NCI-H226 (cell line): ENCODE measurements at places on chromosomes 13 and 19.
A peak's percentile ranks its signal among the peaks of the same experiment; 100 is the strongest.

- no peak for DNase-seq
Observed at GRCh38 chr13:27193496-27193895, 21.9 kb upstream of the USP12 start.

GRCh38 chr19:46975925-46976782 lies 43.5 kb upstream of the NPAS1 start:
- peak; percentile 96 for DNase-seq

- DNase-seq, result no peak
Observed at GRCh38 chr19:31144075-31144870, 205.0 kb downstream of the TSHZ3 start.

DNA sequence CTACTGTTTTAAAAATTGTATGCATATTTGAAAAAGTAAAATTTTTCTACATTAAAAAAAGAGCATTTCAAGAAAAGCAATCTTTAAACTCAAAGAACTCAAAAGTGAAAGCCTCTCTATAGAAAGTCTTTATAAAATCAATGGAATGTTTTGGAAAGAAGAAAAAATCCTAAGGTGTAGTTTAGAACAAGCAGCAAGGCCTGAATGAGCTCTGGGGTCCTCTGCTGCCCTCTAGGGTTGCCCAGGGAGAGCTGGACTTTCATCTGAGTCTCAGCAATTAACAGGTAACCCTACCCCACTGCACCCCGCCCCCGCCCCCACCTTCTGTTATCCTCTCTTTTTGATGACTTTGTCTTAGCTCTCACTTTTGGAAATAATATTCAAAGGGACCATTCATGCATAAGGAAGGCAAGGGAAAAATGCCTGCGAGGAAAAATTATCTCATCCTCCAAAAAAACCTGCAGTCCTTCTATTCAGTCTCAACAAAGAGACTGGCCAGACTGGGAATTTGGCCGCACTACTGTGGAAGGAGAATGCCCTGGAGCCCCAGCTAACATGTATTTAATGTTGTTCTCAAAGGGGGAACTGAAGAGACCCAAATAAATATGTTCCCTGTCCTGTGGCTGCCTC lies 24.1 kb downstream of the SLC25A30 start:
- peak; percentile 2 for DNase-seq

GRCh38 chr13:27770809-27771208 lies 21.5 kb upstream of the GSX1 start:
- no peak for DNase-seq

GRCh38 chr13:69178000-69178399 lies 929.6 kb upstream of the ATXN8OS start:
- no peak for DNase-seq

GRCh38 chr13:20336761-20337160 lies 104.6 kb upstream of the GJB6 start:
- DNase-seq, result no peak

GRCh38 chr19:51688671-51689571 lies 4.2 kb upstream of the SPACA6 start:
- DNase-seq, result peak; percentile 98

GRCh38 chr19:33405553-33406461 lies 32.3 kb downstream of the CEBPG start:
- DNase-seq, result no peak

- DNase-seq, result no peak
Observed at GRCh38 chr13:50650592-50651504, 192.6 kb downstream of the DLEU7 start.

DNA sequence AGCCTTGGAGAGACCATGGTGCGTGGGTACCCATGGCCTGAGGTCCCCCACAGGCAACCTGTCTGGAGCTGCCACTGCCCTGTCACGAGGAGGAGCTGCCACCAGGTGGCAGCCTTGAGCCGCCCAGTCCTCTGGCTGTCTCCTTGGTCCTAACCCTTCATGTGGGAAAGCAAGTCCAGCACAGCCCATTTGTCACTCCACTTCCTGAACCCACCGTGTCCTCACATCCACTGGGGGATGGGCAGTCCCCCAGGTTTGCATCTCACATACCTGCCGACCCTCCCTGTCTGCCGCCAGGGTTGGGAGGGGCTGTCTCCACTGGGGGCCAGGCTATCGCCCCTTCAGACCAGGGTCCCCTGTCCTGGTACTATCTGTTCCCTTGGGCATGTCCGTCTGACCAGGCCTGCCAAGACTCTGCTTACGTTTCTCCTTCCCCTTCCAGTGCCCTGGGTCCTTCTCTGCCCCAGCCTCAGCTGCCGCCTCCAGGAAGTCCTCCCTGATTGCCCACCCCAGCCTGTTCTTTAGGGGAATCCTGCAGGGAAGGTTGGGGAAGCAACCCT lies 4.5 kb downstream of the FAM174C start:
- DNase-seq, result peak; percentile 41

- DNase-seq, result peak; percentile 95
Observed at GRCh38 chr19:7506385-7507328, 9.2 kb upstream of the ZNF358 start.

GRCh38 chr13:51844862-51845573 lies at the start of gene TMEM272:
TSS of gene TMEM272 (minus strand) at chr13:51845177. CDS start at chr13:51838530, 6,647 bp downstream.
- peak; percentile 23 for DNase-seq

- no peak for DNase-seq
Observed at GRCh38 chr19:10562609-10563008, 3.2 kb downstream of the KRI1 start.

- DNase-seq, result peak; percentile 84
Observed at GRCh38 chr19:13974073-13974472, 21.8 kb downstream of the DCAF15 start.

GRCh38 chr13:59801107-59801880 lies 362.4 kb downstream of the DIAPH3 start:
- DNase-seq, result no peak

GRCh38 chr19:341386-342127 lies 3.0 kb downstream of the MIER2 start:
- DNase-seq, result no peak

GRCh38 chr13:98989469-98990235 lies 11.8 kb upstream of the DOCK9 start:
- DNase-seq, result no peak

GRCh38 chr13:76470991-76471390 lies 415.2 kb downstream of the KCTD12 start:
- DNase-seq, result no peak

- DNase-seq, result no peak
Observed at GRCh38 chr13:107324416-107325204, 756.7 kb upstream of the ARGLU1 start.

DNA sequence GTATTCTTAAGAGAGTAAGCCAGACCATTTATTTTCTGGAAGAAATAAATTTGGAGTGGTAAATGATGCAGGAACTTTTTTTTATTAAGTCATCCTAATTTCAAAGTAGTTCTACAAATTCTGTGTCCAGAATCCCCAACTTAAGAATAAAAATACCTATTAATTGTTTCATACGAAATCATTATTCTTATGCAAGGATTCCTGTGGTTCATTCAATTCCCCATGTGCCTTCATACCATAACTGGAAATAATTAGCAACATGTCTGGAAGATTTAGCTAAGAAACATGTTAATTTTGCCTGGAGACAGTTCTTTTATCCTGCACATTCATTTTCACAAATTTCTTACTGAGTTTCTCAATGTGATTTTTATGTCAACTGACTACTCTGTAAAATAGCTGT lies 408.6 kb downstream of the PCDH9 start:
- DNase-seq, result no peak

DNA sequence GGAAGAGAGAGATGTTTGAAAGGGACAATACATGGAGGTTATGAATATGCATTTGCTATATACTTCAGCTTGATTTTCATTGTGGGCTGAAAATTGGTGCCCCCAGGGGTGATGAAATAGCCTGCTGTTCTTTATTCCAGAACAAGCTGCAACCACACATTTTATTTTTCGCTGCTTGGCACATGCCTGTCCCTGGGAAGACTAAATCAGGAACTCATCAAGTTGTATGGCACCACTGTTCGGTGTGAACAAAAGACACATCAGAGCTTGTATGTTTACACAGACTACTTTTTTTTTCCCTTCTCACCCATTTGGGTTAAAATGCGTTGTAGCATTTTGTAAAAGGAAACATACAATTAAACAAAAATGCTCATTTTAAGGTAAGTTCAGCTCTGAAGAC lies 230.7 kb downstream of the NALCN start:
- no peak for DNase-seq

DNA sequence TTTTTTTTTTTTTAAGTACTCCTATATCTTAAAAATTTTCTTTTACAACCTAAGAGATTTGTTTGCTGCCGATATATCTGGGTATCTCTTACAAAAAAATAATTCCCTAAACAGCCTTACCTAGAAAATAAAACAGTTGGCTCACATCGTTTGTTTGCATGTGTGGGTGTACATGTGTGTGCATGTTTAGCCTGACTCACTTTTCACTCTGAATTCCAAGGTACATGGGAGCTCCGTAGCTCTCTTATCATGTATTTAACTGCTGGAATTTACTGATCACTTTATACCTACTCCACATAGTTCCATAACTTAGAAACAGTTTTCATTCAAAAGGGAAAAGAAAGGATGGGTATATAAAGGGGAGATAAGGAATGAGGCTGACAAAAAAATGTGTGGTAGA lies 616.5 kb downstream of the GPC6 start:
- no peak for DNase-seq

DNA sequence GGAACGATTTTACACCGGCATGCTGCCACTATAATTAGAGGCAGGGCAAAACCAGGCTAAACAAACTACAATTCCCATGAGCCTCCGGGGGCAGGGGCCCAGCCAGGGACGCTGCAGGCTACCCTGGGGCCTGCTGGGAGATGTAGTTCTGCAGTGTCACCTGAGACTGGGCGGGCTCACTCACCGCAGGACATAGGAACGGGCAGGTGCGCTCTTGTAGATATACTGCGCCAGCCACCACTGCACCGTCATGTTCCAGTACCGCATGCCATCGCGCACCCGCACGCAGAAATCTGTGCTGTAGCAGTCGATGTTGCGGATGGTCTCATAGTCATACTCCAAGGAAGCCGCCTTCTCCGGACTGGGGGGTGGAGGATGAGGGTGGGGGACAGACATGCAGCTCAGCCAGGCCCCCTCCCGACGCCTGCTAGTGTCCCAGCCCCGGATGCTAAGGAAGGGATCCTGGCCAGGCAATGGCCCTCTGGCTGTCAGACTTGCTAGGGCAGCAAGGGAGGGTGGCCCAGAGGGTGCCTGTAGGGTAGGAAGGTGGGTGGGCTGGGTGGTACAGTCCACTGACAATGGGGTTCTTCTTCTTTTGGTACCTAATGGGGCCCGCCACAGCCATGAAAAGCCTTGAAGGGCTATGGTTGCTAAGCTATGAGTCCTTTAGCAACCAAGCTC lies 5.8 kb upstream of the TMC4 start:
- DNase-seq, result no peak

DNA sequence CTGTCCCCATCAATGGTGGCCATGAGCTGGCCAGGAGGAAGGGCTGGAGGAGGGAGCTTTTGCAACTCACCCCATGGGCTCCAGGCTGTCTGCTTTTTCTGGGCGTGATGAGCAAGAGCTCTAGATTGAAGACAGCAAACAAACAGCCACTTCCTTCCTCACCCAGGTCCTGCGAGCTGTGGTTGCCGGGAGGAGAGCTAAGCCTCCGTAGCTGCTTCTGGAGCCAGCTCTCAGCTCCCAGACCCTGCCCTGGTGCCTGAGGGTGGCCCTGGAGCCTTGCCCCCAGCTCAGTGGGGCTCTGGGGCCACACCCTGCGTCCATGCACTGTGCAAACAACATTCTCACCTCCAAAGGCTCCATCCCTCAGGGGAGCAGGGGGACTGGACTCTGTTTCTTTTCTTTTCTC lies 6.2 kb downstream of the MYO1F start:
- DNase-seq, result peak; percentile 68

DNA sequence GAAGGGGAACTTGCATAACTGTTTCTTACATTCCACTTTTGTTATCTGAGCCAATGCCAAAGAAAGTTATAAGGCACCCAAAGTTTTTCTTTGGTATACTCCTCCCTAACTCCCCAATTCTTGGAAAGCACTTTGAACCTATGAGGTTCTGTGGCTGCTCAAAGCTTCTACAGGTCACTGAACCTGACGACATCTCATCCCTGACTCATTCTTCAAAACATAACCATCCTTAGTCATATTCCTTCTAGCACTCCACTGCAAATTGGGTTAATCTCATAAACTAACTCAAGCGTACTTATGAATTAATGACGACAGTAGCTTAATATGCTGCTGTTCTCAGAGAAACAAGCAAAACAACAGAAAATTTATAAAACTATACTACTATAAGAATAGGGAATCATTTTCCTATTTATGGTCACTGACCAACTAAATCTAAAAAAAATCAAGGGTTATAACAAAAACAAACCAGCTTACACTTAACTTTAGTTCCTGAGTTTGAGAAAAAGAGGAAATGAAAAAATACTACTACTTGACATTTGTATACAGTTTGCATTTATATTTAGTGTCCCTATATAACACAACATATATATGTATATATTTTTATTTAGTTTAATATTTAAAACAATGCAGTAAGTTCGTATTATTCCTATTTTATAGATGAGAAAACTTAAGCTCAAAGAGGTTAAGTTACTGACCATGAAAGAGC lies 69.1 kb downstream of the CAB39L start:
- peak; percentile 93 for DNase-seq

DNA sequence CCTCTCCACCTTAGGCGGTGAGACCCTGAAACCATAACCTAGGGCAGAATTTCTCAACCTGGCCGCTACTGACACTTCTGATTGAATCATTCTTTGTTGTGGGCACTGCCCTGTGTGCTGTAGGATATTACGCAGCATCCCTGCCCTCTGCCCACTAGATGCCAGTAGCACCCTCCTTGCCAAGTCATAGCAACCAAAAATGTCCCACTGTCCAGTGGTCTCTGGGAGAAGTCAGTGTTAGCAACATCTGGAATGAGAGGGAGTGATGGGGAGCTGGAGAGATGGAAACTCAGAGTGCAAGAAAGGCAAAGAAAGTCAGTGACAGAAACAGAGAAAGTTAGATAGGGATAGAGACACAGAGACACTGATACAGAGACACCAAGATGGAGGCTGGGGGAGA lies 13.6 kb downstream of the KLK4 start:
- DNase-seq, result no peak

DNA sequence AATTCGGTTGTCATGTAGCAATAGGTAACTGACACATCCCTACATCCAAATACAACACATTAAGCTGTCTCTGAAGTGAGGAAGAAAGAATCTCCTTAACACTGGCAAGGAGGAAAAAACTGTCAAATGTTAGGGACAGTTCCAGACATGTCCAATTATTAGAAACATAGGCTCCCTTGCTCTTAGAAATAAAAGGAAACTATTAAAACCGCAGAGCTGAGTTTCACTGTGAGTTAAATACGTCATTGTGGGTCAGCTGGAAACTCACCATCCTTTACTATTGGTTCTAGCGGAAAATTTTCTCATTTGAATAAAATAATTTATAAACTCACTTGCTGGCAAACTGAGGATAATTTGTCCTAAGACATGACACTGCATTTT lies 40.7 kb downstream of the STARD13 start:
- no peak for DNase-seq
